ENCODE measurements at places on chromosomes 16 and 17.

- no peak for DNase-seq
Measured at GRCh38 chr17:63573634-63574033, 23.4 kb downstream of the DCAF7 start.

- no peak for DNase-seq
Measured at GRCh38 chr16:89383095-89384003, 107.0 kb downstream of the ANKRD11 start.

DNA sequence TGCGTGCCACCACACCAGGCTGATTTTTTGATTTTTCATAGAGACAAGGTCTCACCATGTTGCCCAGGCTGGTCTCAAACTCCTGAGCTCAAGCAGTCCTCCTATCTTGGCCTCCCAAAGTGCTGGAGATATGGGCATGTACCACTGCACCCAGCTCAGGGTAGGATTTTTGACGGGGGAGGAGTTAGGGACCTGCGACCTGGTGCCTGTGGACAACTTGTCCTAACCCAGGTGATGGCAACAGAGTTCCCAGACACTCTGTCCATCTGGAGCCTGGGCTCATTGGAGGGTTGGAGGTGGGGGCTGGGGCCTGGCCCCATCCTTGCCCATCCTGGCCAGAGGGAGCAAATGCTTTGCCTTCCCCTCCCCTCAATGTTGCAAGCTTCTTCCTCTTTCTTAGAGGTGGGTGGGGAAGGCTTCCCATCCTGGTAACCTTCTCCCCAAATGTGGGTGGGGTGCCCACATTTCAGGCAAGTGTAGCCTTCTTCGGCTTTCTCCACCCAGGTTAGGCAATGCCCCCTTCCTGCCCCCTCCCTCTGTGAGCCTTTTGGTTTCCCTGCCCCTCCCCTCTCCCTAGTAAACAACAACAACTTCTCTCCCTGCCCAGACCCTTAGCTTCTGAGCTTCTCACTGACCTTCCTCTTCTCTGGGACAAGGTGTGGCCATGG, 24.9 kb downstream of the RARA start:
- DNase-seq, result no peak

- DNase-seq, result no peak
Measured at GRCh38 chr16:85505794-85506634, 107.1 kb upstream of the GSE1 start.

DNA sequence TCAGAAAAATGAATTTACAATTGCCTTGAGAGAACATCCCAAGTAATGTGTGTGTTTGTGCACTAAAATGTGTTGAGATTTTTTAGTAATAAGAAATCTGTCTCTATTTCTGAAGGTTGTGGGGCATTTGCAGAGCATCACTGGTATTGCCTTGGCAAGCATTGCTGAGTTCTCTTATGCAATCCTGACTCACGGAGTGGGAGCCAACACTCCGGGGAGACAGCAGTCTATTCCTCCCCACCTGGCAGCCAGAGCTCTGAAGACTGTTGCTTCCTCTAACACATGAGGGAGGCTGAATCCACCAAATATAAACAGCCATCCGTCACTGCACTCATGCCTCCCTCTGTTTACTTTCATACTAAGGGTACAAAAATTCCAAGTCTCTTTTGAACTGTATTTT, 10.6 kb downstream of the CNTD1 start:
- no peak for DNase-seq

All from NCI-H2029 (cell line).